ENCODE measurements at places on chromosomes 4 and X.

DNA sequence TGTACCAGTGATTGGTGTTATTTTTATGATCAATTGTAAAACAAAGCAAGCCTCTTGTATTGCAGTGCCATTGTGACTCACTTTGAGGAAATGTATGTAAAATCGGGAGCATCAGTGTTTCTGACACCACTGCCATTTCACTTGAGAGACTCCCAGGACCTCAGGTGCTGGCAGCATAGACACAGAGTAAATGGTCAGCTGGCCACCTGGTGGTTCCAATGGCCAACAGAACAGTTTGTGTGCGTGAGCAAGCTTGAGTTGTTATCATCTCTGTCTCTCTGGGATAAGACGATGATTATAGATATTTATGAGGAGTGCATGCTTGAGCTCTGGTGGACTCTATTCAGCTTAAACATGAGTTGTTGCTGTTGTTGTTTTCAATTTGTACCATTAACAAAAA, 356.6 kb downstream of the GUCY2F start:
- no peak for DNase-seq

GRCh38 chr4:36292556-36293188, 11.3 kb downstream of the DTHD1 start:
- no peak for DNase-seq

DNA sequence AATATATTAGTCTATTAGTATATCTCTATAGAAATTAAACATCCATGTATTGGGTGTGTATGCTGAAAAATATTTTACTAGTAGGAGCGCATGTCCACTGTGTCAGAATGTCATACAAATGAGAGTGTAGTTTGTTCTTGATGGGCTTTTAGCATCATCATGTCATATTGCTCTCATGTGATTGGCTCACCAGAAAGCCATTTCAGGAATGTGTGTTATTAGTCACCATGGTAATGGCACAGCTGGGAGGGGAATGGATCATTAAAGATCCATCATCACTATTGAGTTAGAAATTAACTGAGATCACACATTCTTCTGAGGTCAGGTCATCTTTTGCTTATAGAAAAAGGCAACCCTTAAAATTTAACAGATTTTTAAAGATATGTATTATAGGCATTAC, 77.3 kb downstream of the PHEX start:
- no peak for DNase-seq

DNA sequence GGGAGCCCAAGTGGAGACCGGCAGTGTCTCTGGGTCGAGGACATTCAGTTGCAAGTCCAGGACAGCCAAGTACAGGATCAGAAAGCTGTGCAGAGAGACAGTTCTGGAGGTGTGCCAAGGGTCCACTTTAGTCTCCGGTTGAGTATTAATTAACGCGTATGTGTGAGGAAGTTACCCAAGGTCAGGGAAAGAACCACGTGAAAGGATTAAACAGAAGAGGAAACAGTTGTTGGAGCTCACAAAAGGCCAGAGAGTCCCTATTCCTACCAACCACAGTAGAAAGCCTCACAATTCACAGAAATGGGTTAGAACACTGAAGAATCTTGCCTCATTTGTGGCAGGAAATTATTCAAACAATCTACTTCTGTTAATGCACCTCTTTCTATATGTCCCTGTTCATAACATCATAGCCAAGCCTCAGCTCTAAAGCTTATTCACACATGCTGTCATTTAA, 17.9 kb upstream of the NSUN7 start:
- no peak for DNase-seq

DNA sequence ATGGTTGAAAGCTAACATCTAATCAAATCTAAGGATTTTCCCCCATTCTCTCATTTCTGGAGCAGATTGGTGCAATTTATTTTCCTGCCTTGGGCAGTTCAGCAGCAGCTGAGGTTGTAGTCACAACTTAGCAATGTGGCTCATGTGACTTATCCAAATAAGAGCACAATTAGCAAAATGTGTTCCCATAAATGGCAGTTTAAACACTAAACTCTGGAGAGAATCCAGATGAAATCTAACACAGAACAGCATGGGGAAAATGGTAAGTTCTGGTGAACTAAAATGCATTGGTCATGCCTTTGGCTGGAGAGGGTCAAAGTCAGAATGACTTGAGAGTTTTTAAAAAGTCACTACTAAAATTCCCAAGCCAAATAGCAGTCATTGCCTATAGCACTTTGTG, 422.6 kb upstream of the DIPK2B start:
- no peak for DNase-seq

GRCh38 chrX:40154853-40155588, 57.3 kb upstream of the BCOR start:
- DNase-seq = no peak

- no peak for DNase-seq
These were observed 423.2 kb downstream of the RPA4 start for GRCh38 chrX:97306771-97307470.

- DNase-seq = no peak
These were observed 1039.6 kb downstream of the PDHA2 start for GRCh38 chr4:96879527-96879926.

- DNase-seq = no peak
These were observed 18.0 kb downstream of the GABRB1 start for GRCh38 chr4:47049347-47049746.

DNA sequence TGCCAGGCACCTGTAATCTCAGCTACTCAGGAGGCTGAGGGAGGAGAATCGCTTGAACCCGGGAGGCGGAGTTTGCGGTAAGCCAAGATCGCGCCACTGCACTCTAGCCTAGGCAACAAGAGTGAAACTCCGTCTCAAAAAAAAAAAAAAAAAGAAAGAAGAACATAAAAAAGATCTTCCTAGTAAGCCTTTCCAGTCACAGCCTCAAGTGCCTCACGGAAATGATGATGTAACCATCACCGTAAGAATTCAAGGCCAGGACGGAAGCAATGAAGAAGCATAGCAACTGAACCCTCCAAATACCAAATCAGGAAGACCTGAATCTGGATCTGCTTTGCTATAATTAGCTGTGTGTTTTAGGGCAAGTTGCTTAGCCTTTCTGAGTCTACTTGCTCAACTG, 28.8 kb downstream of the RBM47 start:
- DNase-seq = no peak

DNA sequence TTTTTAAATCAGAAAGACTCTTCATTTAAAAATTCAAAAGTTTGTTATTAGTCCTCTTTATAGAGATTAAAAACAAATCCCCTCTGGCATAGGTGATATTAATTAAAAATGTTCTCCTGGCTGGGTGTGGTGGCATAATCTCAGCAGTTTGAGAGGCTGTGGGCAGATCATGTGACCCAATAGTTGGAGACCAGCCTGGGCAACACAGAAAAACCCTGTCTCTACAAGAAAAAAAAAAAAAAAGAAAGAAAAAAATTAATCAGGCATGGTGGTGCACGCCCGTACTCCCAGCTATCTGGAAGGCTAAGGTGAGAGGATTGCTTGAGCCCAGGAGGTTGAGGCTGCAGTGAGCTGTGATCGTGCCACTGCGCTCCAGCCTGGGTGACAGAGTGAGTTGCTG, 38.9 kb downstream of the RASGEF1B start:
- no peak for DNase-seq

GRCh38 chr4:152257601-152258066, 278.3 kb downstream of the FBXW7 start:
- no peak for DNase-seq

DNA sequence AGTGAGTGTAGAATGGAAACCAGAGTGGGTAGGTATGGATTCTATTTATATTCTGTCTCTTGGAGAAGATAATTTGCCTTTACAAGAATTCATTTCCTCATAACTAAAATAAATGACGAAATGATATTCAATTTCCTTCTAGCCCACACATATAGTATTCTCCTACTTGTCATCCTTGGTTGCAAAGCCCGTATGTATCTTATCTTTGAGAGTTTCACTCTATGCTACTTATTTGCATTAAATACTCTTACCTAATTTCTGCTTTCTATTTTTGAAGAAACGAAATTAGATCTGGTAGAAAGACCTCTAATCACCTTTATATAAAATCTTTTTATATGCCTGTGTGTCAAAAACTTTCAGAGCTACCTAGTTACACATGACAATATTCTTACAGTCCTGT, 457.7 kb downstream of the NKX6-1 start:
- no peak for DNase-seq

GRCh38 chrX:36573720-36574119, 434.4 kb upstream of the FAM47C start:
- DNase-seq = no peak

DNA sequence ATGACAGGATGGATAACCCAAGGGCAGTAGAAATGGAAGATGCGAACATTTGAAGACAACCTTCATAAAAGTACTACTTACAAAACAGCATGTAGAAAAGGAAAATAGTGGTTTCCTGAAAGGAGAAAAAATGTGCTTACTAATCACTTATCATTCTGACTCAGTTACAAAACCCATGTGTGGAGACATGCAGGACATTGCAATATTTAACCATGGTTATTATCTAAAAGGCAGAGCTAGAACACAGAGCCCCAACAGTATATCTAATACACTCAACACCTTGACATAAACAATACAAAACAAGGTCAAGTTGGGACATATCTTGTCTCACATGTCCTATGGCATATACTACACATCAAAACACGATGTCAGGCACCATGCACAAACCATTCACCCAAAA, 55.9 kb downstream of the EIF4E start:
- DNase-seq = no peak

DNA sequence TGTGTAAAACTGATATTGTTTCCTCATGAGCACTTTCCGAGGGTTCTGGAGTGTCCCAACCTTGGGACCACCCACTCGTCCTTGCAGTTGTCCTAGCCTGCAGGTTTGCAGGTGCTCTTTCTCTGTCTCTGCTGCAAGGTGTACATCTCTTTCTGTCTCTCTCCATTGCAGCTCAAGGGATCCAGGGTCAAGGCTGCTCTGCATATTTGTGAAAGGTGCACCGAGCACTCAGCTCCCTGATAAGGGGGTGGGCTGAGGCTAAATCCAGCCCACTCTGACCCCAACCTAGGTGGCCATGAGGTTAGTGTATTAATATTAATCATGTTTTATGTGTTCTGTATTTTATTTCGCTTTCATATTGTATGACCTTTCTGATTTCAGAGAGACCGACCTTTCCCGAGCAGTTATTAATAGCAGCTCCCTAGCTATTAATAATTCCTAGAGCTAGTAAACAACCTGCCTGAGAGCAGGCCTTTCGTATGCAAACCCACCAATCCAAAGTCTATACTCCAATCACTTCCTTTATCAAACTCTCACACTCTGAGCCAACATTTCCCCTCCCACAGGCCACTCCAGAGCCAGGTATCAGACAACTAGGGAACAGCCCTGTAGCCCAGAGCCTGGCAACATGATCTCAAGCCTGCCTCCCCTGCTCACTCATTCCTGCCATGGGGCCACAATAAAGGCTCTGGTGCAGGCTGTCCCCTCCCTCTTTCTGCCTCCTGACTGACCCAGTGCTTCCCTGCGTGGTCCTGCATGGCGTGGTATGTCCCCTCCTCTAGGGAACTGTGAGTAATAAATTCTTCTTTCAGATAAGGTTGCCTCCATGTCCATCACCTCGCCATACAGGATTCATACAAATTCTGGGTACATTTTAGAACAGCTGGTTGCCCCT, 73.9 kb downstream of the SLC2A9 start:
- no peak for DNase-seq

DNA sequence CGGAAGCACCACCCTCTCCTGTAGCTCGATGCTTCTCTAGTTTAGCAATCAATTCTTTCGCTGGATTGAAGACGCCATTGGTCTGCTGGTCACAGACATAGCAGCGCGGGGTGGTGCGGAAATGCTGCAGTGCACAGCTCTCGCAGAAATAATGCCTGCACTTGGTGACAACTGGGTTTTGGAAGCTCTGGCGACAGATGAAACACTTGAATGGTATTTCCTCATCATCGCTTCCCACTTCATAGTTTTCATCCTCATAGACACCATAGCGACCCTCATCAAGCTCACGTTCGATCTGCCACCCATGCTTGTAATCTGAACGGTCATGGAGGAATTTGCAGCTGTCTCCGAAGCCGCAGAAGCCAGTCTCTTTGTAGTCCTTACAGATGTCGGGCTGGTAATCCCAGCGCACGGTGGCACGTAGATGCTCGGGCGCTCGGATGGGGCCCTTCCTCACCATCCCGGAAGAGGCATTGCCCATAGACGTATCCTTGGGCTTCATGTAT, 854 bp downstream of the RNF113A start:
- DNase-seq = no peak

Data from RWPE2 (cell line).